Peyer's patch (tissue), 4 donors: ENCODE measurements at places on chromosomes 6 and 20.

GRCh38 chr20:43953919-43954592, 39.4 kb downstream of the TOX2 start:
- H3K27me3 ChIP-seq, result no peaks in the 10 kb centered on the region
- no peaks in the 10 kb centered on the region for H3K36me3 ChIP-seq

GRCh38 chr6:72421387-72421786, 200.5 kb upstream of the KCNQ5 start:
- no peaks in the 10 kb centered on the region for H3K36me3 ChIP-seq
- H3K4me1 ChIP-seq, result no peaks in the 10 kb centered on the region
- no peak overlapping the region for H3K27ac ChIP-seq

DNA sequence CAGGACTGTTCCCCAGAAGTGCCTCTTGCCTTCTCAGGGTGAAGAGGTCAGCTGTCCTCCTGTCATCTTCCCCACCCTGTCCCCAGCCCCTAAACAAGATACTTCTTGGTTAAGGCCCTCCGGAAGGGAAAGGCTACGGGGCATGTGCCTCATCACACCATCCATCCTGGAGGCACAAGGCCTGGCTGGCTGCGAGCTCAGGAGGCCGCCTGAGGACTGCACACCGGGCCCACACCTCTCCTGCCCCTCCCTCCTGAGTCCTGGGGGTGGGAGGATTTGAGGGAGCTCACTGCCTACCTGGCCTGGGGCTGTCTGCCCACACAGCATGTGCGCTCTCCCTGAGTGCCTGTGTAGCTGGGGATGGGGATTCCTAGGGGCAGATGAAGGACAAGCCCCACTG, 9.8 kb downstream of the PI16 start:
- DNase-seq, result no peak
- no peak overlapping the region for H3K27ac ChIP-seq
- H3K36me3 ChIP-seq, result no peaks in the 10 kb centered on the region
- peaks cover 21% of the 10 kb centered on the region for H3K4me1 ChIP-seq
- H3K4me3 ChIP-seq, result no peak overlapping the region

DNA sequence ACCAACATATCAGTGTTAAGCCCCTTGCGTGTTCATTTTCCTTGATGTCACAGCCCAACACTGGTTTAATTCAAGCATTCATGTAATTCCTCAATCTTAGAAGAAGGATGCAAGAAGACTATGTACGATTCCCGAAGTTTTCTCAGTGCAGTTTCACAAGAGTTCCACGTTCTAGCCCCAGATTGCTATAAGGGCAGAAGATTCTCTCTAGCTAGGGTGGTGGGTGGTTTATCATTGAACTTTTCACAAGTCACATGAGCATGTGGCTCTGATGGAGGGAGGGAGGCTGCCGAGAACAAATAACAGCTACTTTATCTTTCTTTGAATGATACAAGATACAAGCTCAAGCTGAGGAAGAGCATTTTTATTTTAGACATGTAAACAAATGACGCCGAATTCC, 71.9 kb upstream of the NHSL1 start:
- H3K4me3 ChIP-seq, result peak overlapping the region; percentile 36
- no peaks in the 10 kb centered on the region for H3K4me1 ChIP-seq
- no peaks in the 10 kb centered on the region for H3K27me3 ChIP-seq
- DNase-seq, result no peak

- peaks cover 26% of the 10 kb centered on the region for H3K4me1 ChIP-seq
- no peak overlapping the region for H3K27ac ChIP-seq
- DNase-seq, result no peak
Measured at GRCh38 chr6:24906314-24906713, 29.4 kb downstream of the RIPOR2 start.

GRCh38 chr20:54774426-54774825, 299.0 kb downstream of the DOK5 start:
- no peaks in the 10 kb centered on the region for H3K4me1 ChIP-seq
- no peaks in the 10 kb centered on the region for H3K27me3 ChIP-seq
- H3K4me3 ChIP-seq, result no peak overlapping the region
- H3K36me3 ChIP-seq, result no peaks in the 10 kb centered on the region
- no peak overlapping the region for H3K27ac ChIP-seq

GRCh38 chr6:99613705-99614429, 7.2 kb downstream of the PRDM13 start:
- peaks cover 8% of the 10 kb centered on the region for H3K4me1 ChIP-seq
- H3K36me3 ChIP-seq, result no peaks in the 10 kb centered on the region
- H3K27me3 ChIP-seq, result peaks cover 3% of the 10 kb centered on the region
- DNase-seq, result no peak
- peak overlapping the region; percentile 32 for H3K4me3 ChIP-seq
- no peak overlapping the region for H3K27ac ChIP-seq

DNA sequence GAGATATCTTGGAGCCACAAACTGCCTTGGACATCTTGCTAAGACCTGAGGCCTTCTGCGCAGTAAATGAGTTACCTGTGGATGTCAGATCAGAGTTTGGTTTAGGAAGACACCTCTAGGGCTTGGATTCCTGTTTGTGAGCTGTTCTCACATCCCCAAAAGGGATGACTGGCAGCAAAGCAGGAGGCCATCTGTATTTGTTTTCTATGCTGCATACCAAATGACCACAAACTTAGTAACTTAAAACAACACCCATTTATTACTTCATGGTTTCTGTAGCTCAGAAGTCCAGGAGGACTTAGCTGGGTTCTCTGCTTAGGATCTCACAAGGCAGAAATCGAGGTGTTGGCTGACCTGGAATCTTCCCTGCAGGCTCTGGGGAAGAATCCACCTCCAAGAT, 116.7 kb downstream of the UNC5CL start:
- no peaks in the 10 kb centered on the region for H3K4me1 ChIP-seq
- H3K27me3 ChIP-seq, result no peaks in the 10 kb centered on the region
- DNase-seq, result no peak
- H3K36me3 ChIP-seq, result no peaks in the 10 kb centered on the region
- H3K27ac ChIP-seq, result no peak overlapping the region

DNA sequence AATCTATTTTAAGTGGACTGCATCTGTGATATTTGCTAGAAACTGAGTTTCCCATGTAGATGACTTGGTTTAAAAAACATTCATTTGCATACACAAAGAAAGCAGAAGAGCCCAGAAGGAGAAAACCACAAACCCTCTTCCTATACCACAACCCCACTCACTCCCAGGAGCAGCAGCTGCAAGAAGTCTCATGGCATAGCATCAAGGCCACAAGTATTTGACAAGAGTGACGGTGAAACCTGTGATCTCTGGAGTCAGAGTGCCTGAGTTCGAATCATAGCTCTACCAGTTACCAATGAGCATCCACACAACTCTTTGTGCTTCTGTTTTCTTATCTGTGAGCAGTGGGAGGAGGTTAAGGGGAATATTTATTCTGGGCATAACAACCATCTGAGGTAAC, 44.7 kb upstream of the SIRPG start:
- no peak for DNase-seq
- H3K4me1 ChIP-seq, result no peaks in the 10 kb centered on the region
- H3K27me3 ChIP-seq, result no peaks in the 10 kb centered on the region
- H3K4me3 ChIP-seq, result no peak overlapping the region
- H3K36me3 ChIP-seq, result no peaks in the 10 kb centered on the region

DNA sequence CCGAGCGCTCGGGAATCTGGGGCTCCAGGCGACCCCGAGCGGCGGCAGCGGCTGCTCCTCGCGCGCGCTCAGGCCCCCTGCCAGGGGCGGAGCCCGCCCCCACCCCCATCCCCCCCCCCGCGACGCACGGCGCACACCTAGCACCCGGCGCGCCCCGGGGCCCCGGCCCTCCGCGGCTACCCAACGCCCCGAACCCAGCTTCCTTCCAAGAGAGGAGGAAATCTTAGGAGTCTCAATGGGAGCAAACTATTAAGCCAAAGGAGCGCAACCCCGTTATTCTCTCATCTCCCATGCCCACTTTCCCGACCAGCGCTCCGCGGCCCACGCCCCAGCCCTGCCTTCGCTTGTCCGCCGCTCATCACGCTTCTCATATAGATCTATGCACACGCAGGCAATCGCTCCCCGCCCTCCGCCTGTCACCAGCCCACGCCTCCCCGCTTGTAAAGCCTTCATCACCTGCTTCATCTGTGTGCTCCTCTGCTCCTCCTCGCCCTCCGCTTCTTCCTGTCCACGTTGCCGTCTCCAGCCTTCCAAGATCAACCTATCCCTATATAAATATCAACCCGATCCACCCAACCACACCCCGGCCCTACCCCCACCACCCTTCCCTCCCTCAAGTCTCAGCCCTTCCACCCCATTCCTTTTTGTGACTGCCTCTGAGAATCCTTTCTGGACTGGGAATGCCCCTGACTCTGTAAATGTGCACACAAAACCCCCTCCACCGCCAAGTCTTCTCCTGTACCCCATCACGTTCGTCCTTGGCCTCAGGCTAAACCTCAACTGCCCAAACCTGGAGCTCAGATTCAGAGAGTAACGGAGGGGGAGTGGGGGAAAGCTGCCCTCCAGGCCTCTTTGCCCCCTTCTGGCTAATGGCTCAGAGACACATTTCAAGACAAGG, at the start of gene DLK2:
DLK2 (minus strand) TSS at position 18 of the 898 bp plus-strand sequence. CDS start 723 bp downstream, outside the sequence.
- peak; percentile 63 for DNase-seq
- H3K4me1 ChIP-seq, result peaks cover 5% of the 10 kb centered on the region
- H3K27me3 ChIP-seq, result peaks cover 6% of the 10 kb centered on the region
- H3K27ac ChIP-seq, result no peak within 1 kb of the TSS

- peaks cover 21% of the 10 kb centered on the region for H3K36me3 ChIP-seq
- peak within 1 kb of the TSS; percentile 80 for H3K4me3 ChIP-seq
Measured at GRCh38 chr6:24719125-24719971, at the start of gene C6orf62. C6orf62 (minus strand) TSS chr6:24719154; CDS start chr6:24718668, 486 bp downstream.

GRCh38 chr20:61686051-61686936, 379.4 kb downstream of the TAF4 start:
- H3K4me1 ChIP-seq, result no peaks in the 10 kb centered on the region
- no peak overlapping the region for H3K27ac ChIP-seq
- H3K36me3 ChIP-seq, result no peaks in the 10 kb centered on the region
- H3K4me3 ChIP-seq, result no peak overlapping the region

- no peaks in the 10 kb centered on the region for H3K27me3 ChIP-seq
- H3K36me3 ChIP-seq, result no peaks in the 10 kb centered on the region
- H3K4me3 ChIP-seq, result no peak overlapping the region
- H3K4me1 ChIP-seq, result no peaks in the 10 kb centered on the region
Measured at GRCh38 chr6:20058912-20059311, 153.4 kb downstream of the MBOAT1 start.

DNA sequence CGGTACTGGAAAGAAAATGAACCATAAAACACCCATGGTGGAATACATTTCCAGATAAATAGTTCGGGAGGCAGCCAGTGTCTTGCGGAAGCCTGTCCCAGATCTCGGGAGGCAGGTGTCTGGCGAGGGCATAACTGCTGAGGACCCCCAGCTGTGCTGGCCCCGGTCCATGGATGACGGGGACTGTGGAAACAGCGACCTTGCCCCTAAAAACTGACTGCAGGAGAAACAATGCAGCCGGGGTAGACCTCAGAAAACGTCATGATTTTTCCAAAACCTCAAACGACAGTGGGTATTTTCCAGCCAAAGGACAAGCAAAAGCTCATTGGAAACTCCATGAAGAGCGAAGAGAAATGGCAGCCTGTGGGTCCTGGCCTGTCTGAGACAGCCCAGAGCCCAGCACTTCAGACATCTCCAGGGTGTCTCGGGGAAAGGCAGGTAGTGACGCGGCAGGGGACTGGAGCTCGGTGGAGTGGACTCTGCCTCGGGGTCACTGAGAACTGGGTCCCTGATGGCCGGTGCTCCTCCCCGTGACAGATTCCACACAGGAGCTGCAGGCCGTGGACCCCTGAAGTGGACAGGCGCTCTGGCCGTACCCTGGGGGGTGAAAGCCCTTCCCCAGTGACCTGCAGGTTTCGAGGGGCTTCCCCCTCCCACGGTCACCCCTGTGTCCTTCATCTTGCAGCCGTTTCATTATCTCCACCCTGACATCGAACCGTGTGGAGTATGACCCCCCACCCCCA, 188.6 kb downstream of the SYNDIG1 start:
- no peaks in the 10 kb centered on the region for H3K27me3 ChIP-seq
- no peak overlapping the region for H3K27ac ChIP-seq
- no peaks in the 10 kb centered on the region for H3K36me3 ChIP-seq
- no peaks in the 10 kb centered on the region for H3K4me1 ChIP-seq

DNA sequence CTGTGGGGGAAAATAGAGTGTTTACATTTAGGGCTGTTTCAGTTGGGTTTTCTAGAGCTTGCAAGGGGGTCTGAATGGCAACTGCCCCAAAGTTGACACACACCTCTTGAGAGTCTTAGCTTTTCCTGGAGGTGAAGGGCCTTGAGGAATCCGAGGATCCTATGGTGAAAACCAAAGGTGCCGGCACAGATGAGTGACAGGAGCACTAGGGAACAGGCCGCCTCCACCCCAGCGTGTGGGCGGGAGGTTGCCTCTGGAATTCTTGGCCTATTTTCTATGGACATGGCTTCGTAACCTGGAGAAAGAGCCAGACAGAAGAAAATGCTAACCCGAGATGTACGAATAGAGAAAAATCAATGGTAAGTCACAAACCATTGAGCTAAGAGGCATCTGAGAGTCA, 283.2 kb upstream of the FOXQ1 start:
- DNase-seq, result no peak
- H3K4me1 ChIP-seq, result no peaks in the 10 kb centered on the region
- H3K27me3 ChIP-seq, result no peaks in the 10 kb centered on the region
- H3K36me3 ChIP-seq, result no peaks in the 10 kb centered on the region
